Left renal pelvis (tissue), 4 donors: ENCODE measurements at places on chromosomes 6 and 20.
A peak's percentile ranks its signal among the peaks of the same experiment; 100 is the strongest.

GRCh38 chr6:81634155-81634880 is 118.2 kb downstream of the TENT5A start:
- no peak for DNase-seq

- DNase-seq: peak; percentile 98
Observed at GRCh38 chr6:42745640-42746462, at the start of gene TBCC. TSS of gene TBCC (minus strand) at chr6:42746103. CDS start at chr6:42746073, 30 bp downstream.

- no peak for DNase-seq
Observed at GRCh38 chr20:39516964-39517363, 554.8 kb downstream of the DHX35 start.

DNA sequence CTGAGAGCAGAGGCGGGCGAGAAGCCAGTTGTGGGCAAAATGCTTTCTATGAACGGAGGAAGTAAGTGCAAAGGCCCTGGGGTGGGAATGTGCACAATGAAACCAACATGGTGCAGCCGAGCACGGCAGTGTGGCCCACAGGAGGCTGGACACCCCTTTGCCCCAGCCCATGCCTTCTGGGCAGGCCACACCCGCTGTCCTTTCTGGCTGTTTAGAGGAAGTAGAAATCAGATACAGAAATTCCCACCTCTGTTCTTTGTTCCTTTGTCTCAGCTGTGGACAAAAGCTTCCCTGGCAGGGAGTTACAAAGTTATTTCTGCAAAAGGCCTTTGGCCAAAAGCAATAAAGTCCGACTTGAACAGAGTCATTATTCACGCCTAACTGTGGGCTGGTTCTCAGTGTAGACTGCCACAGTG is 11.9 kb downstream of the SULF2 start:
- DNase-seq: no peak

DNA sequence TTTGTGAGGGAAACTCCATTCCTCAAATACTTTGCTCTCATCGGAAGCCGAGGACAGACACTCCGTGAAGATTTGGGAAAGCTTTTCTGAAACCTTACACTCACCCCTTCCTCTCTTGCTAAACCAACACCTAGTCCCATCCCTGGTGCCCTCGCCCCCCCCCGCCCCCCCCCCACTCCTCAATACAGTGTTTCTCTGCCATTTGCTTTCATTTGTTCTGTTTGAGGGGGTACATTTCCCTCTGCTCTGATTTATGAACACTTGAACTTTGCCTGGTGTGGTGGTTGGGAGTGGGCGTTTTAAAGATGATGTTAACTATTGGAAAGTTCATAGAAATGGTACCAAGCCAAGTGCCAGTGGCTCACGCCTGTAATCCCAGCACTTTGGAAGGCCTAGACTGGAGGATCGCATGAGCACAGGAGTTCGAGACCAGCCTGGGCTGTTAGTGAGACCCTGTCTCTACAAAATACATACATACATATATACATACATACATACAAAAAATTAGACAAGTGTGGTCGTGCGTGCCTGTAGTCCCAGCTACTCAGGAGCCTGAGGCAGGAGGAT is 1.1 kb downstream of the RAB32 start:
- DNase-seq: no peak

GRCh38 chr6:18207949-18208348 is 52.7 kb downstream of the KDM1B start:
- no peak for DNase-seq

DNA sequence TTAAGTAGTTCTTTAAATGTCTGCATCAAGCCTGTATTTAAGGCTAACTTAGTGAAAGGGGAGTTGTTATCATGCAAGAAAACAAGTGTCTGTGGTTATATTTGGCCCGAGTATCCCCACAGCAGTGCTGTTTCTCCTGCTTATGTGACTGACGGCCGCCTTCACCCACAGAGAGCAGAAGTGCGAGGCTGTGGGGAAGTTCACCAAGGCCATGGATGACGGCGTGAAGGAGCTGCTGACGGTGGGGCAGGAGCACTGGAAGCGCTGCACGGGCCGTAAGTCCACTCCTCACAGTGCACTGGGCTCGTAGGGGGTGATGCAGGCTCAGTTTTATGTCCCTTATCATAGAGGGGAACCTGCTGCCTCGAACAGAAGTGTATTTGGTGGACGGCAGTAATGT is 53.2 kb upstream of the SYNJ2 start:
- DNase-seq: no peak
